ENCODE measurements at places on chromosomes 5 and 9.

GRCh38 chr9:135061441-135061840 lies 26.0 kb upstream of the OLFM1 start:
- DNase-seq = no peak

DNA sequence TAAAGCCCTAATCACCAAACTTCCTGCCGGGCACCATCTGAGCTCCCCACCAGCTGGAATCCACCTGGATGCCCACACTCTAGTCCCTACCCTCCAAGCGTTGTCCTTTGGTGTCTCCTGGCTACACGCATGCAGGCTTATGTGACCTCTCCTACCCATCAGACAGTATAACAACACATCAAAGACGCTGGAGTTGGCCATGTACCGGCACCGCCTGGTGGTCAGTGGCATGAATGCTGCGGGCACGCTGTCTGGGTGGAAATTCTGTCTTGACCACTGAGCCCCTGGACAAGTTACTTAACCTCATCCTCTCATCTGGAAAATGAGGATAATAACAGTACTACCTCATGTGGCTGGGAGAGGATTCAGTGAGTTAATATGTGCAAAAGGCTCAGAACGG lies 23.4 kb upstream of the CORO2A start:
- DNase-seq = no peak

DNA sequence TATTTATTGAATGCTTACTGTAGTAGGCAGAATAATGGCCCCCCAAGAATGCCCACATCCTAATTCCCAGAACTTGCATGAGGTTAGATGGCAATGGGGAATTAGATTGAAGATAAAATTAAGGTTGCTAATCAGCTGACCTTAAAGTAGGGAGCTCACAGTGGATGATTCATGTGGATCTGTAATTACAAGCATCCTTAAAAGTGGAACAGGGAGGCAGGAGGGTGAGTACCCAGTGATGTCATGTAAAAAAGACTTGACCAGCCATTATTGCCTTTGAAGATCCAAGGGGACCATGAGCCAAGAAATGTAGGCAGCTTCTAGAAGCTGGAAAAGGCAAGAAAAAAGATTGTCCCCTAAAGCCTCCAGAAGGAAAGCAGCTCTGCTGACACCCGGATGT lies 71.4 kb downstream of the GABBR2 start:
- no peak for DNase-seq

- no peak for DNase-seq
Measured at GRCh38 chr5:147113967-147114366, 120.9 kb upstream of the STK32A start.

DNA sequence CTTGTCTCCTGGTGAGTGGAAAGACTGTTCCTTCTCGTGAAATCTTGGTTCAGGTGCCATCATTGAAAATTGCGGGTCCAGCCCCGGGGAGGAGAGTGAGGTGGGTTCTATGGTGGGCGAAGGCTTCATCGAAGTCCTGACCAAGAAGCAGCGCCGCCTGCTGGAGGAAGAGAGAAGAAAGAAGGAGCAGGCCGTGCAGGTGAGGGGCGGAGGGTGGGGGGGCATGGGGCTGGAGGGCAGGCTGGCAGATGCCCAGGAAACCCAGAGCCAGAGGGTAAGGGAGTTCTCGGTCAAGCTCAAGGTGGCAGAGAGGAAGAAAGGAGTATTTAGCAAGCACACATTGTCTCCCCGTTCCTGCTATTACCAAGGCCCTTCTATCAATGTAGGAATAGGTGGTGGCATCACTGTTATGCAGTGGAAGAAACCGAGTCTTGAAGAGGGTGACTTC lies 24.3 kb upstream of the POMT1 start:
- peak; percentile 47 for DNase-seq

DNA sequence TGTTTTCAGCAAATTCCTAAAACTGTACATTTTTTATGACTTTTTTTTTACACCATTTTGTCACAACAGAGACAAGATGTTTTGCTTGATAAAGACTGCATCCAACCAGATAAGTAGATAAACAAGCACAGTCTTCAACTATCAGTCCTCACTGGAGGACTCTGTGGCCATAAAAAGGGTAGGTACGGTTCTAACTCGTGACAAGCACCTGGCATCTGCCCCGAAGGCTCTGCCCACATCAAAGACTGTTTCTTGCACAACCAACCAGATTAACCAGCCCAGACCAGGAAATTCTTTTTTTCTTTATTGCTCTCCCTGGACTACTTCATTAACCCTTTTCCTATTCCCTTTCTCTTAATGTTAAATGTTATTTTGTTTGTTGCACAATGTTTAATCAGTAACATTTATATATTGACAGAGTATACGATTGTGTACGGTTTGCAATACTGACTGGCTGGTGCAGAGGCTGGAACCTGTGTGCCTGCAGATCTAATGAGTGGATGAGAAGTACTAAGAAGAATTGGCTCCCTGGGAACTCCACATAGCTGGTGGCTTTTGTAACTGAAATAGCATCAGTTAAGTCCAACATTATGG lies 74.1 kb downstream of the SERINC5 start:
- no peak for DNase-seq

GRCh38 chr5:58246461-58246944 lies 213.4 kb downstream of the PLK2 start:
- no peak for DNase-seq

DNA sequence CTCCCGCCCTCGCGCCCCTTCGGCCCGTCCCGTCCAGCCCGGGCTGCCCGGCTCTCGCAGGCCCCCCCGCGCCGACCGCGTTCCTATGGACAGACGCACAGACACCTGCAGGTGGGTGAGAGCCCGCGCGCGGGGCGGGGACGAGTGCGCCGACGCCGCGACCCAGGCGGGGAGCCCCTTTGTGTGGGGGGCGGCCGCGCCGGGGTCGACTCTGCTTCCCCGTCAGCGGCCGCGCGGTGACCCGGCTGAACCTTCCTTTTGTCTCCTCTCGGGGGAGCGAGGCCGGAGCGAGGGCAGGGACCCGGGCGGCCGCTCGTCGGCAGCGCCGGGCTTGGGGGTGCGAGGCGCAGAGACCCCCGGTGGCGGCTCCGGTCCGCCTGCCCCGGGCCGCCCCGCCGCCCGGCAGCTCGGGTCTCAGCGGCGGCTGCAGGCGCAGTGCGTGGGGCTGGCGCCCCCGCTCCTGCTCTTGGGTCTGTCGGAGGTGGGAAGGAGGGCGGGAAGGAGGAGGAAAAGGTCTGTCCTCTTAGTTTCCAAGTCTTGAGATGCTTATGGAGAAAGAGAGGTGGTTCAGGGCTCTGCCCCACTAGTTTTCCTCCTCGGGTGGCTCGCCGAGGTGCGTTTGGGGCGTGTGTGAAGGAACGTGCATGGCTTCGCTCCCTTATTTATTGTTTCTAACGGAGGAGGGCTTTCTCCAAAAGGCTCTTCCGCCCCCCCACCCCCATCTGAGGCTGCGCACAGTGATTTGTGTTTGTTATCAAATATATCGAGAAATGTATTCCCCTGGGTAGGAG lies 576 bp downstream of the KIAA1958 start:
- DNase-seq = peak; percentile 54

- no peak for DNase-seq
Measured at GRCh38 chr5:169895926-169896325, 84.4 kb downstream of the INSYN2B start.

GRCh38 chr5:59079622-59080620 lies 497.0 kb downstream of the RAB3C start:
- no peak for DNase-seq

DNA sequence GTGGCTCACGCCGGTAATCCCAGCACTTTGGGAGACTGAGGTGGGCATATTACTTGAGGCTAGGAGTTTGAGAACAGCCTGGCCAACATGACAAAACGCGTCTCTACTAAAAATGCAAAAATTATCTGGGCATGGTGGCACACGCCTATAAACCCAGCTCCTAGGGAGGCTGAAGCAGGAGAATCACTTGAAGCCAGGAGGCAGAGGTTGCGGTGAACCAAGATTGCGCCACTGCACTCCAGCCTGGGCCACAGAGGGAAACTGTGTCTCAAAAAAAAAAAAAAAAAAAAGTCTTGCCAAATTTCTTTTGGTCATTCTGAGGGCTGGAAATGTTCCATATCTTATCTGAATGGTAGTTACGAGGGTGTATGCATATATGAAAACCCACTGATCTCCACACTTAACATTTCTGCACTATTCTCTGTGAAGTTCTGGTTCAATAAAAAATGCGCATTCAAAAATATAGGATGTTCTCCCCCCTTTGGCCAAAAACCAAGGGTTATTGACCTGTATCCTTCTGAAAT lies 13.5 kb upstream of the NIPAL4 start:
- no peak for DNase-seq

DNA sequence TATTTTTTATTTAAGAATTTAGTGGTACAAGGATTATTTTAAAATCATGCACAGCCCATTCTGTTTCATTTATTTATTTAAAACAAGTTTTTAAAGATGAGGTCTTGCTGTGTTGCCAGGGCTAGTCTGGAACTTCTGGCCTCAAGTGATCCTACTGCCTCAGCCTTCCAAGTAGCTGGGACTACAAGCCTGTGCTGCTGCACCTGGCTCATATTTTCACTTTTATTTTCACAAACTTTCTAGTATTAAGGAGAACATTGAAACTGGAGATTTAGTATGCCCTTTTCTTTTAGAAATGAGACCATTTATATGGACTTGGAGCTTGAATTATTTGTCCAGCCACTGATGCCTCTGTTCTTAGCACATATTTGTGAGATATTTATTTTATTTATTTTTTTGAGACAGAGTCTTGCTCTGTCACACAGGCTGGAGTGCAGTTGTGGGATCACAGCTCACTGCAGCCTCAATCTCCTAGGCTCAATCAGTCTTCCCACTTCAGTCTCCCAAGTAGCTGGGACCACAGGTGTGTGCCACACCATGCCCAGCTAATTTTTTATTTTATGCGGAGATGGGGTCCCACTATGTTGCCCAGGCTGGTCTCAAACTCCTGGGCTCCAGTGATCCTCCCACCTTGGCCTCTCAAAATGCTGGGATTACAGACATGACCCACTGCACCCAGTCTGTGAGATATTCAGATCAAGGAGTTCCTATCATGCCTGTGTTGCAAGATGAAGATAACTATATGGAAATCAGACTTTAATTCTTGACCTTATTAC lies 7.4 kb downstream of the DMXL1 start:
- DNase-seq = no peak

- DNase-seq = no peak
Measured at GRCh38 chr5:60210810-60211209, 317.3 kb upstream of the PDE4D start.

- DNase-seq = no peak
Measured at GRCh38 chr5:143437666-143438273, 34.3 kb upstream of the NR3C1 start.

DNA sequence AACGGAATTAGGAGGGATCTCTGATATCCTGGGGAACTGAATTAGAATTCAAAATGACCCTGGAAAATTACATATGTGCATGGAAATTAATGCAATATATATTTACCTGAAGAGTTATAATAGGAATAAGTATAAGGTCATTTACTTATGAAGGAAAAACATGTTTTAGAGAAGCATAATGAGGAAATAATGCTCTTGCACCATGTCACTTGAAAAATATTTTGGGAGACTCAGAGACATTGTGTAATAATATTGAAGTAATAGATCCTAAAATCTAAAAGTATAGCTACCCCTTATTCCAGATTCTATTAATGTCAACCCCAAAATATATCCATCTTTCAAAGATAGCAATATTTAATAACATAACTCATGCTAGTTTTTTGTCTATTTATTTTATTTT lies 28.4 kb downstream of the SPZ1 start:
- DNase-seq = no peak

DNA sequence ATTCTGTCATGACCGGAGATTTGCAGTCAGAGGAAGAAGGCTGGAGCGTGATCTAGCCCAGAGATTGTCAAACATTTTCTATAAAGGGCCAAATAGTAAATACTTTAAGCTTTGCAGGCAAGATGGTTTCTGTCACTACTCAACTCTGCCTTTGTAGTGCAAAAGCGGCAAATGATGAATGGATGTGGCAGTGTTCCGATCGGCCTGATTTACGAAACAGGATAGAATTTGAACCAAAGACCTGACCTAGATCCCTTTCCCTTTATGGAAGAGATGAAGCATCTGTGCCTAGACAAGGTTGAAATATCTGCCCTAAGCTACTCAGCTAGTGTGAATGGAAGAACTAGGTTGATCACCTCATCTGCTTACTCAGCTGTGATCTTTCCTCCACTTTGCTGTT lies 209.5 kb downstream of the YTHDC2 start:
- DNase-seq = no peak

DNA sequence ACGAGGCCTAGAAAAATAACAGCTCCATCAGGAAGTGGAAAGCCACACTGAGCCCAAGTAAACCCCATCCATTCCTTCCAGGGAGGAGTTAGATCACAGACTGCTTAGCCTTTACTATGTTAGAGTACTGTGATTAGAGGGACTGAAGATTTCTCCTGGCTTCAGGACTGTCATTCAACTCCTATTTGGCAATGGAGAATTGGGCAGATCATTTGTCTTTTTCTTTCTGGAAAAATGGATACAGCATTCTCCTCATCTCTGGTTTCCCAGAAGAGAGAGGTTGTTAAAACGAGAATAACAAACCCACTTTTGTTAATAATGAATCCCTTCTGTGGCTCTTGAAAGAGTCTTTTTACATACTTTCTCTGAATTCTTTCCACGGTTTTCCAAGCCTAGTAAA lies 150.4 kb downstream of the GABRB2 start:
- no peak for DNase-seq

GRCh38 chr9:111597852-111598732 lies 1.4 kb downstream of the PTGR1 start:
- DNase-seq = peak; percentile 69

DNA sequence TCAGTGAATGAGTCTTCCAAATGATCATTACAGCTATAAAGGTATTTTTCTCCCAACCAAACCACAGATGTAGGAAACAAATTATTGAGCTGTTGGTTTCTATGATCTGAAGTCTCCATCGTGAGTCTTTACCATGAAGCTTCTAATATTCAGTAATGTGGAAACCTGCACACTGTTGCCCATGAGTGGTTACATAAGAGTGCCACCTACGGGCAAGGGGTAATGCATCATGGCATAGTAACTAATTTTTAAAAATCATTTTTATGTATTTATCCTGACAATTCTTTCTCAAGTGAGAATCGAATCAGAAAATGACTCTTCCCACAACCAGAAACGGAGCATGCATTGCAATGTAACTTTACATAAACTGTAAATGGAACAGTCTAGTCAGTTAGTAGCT lies 282.5 kb upstream of the SMARCA2 start:
- DNase-seq = no peak

GRCh38 chr9:118532592-118532991 lies 828.4 kb downstream of the TLR4 start:
- DNase-seq = no peak
